HL-60 (cell line): ENCODE measurements at places on chromosomes 3 and 15.

DNA sequence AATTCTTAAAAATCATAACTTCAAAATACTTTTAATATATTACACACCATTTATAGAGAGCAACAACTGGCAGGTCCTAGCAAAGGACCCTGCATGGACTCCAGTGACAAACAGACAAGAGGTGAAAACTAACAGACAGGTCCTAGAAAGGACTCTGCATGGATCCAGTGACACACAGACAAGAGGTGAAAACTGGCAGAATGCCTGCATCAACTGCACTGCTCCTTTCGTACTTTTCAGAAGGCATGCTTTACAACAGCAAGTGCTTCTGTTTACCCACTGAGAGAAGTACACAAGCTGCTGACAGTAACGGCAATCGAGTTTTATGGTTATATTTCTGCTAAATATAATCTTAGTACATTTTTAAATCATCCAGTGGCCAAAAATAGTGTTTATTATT, 24.3 kb upstream of the GP5 start:
- DNase-seq = no peak

GRCh38 chr15:98126326-98127085, 166.0 kb downstream of the ARRDC4 start:
- no peak for DNase-seq

- DNase-seq = no peak
These were observed 262.5 kb downstream of the SCAPER start for GRCh38 chr15:76642671-76643070.

DNA sequence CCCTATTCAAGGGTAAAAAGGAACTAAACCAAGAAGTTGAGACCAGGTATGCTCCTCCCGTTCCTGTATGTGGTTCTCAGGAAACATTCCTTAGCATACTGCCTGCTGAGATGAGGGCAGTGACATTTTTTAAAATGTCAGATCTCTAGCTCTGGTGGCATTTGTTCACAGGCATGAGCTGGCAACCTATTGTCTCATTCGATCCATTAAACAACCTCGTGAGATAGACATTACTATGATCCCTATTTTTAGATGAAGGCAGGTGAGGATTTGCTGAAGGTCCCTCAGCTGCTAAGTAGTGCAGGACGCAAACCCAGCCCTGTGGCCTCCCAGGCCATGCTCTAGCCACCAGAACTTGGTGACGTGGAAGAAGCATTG, 74.9 kb downstream of the SIDT1 start:
- DNase-seq = no peak

DNA sequence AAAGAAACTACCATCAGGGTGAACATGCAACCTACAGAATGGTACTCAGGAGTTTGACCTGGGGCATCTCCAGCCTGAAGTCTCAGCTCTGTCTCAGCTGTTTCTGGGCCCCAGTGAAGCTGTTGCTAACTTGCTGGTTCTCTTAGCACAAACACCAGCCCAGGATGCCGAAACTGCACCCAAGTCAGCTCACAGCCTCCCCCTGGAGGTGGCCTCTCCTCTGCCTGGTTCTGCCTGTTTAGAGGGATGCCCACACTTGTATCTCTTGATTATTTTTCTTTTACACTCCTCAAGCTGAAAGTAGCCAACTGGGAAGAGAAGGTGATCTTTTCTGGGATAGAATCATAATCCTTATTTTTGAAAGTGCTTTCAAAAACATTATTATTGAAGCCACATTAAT, 289.0 kb upstream of the RASGRP1 start:
- no peak for DNase-seq

DNA sequence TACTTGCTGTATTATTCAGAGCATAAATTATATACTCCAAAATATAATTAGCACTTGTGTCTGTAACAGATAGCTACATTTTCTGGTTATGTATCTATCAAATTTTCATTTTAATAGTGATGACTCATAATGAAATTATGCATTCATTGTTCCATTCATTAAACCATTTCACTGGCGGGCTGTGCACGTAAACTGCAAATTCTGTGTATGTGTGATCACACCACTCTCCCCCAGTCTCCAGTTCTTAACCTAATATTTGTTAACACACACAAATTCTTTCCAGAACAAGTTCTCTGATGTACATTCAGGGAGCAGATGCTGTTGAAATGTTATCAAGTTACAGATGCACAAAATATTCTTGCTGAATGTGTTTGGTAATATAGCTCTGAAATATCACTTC, 3.8 kb upstream of the KCNMB2 start:
- no peak for DNase-seq

DNA sequence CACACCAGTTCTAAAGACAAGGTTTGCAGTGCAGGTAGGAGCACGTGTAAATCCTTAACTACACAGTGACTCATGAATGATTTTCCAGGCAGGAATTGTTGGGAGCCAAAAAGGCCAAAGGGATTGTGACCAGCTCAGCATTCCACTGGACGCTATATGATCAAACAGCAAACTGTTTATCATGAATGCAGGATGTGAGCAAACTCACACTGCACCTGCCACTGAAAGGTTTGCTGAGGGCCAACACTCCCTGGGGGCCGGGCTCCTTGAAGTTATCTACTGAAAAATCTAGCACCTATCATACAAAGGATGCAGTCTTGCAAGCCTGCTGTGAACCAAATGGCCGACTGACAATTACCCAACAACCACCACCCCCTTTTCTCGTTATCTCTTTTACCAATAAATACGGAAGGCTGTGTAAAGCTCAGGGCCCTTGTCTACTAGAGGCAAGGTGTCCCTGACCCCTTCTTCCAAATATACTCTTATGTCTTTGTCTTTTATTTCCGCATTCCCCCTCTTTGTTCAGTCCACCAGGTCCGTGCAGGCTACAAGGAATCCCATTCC, 11.5 kb upstream of the DNASE1L3 start:
- no peak for DNase-seq

GRCh38 chr3:11145888-11146287, 8.4 kb upstream of the HRH1 start:
- DNase-seq = no peak

DNA sequence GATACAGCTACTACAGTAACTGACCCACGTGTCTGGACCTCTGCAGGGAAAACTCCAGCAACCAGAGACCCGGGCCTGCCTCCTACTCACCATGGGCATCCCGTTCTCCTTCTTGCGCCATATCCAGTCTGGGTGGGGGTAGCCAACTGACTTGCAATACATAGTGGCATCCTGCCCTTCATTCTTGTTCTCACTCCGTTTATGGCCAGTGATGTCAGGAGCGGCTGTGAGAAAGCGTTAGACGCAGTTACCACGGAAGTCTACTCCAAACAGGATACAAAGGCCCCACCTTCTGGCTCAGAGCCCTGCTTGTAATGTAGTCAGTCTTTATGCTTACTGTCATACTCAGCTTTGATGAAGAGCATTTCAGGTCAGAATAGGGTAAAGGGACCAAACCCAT, 59.6 kb downstream of the NPTN start:
- no peak for DNase-seq

DNA sequence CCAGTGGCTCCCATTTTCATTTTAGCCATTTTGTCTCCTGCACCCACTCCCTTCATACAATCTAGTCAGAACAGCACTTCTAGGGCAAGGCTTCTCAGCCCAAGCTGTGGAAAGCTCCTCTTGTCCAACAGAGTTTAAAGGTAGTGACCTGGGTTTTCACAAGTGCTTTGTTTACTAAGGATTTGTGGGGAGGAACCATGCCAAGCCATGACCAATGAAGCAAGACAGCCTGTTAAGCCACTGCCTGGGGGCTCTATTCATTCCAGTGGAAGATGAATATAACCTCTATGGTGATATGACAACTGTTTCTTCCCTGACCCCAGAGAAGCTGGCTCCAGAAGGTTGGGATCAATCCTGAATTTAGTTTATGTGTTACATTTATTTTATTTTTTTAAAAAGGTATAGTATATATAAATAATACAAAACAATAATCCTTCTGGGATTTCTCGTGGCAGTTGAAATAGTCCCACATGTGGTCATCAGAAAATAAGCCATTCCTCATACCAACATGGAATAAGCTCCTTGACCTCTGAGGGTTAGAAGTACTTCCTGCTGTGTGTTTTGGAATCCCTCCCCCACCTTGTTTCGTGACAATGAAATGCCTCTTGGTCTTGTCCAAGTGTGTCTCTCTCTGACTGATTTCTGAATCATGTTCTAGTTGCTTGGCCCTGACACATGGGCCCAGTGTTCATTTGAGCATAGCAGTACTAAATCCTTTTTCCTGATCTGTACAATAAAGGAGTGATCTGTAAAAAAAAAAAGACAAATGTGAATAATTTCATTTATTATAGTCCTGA, 13.3 kb upstream of the THUMPD3 start:
- peak; percentile 15 for DNase-seq

DNA sequence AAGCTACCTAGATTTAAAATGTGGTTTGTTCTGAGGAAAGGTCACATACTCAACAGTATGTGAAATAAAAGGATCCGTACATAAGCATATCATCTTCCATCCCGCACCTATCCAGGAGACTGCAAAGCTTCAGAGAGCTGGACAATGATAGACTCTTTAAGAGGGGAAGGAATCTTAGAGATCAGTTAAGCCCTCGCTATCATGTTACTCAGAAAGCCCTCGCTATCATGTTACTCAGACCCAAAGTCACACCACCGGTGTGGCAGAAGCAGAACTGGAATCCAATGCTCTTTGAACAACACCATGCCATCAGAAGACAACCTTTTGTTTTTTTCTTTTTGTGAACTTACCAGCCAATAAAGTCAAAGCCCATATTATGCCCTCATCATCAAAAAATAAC, 5.8 kb downstream of the ANO10 start:
- DNase-seq = no peak

DNA sequence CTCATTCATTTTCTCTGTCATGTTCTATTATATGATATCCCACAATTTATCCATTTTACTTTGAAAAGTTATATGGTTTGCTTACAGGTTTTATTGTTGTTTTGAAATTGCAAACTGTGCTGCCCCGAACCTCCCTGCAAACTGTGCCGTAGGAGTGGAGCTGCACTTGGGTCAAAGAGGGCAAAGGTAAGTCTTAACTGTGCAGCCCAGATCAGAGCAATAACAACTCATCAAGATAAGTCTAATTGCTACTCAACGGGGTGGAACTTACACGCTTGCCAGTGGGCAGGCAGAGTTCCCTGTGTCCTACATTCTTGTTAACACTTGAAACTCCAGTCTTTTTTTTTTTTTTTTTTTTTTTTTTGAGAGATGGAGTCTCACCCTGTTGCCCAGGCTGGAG, 33.2 kb downstream of the ZDHHC19 start:
- DNase-seq = no peak

DNA sequence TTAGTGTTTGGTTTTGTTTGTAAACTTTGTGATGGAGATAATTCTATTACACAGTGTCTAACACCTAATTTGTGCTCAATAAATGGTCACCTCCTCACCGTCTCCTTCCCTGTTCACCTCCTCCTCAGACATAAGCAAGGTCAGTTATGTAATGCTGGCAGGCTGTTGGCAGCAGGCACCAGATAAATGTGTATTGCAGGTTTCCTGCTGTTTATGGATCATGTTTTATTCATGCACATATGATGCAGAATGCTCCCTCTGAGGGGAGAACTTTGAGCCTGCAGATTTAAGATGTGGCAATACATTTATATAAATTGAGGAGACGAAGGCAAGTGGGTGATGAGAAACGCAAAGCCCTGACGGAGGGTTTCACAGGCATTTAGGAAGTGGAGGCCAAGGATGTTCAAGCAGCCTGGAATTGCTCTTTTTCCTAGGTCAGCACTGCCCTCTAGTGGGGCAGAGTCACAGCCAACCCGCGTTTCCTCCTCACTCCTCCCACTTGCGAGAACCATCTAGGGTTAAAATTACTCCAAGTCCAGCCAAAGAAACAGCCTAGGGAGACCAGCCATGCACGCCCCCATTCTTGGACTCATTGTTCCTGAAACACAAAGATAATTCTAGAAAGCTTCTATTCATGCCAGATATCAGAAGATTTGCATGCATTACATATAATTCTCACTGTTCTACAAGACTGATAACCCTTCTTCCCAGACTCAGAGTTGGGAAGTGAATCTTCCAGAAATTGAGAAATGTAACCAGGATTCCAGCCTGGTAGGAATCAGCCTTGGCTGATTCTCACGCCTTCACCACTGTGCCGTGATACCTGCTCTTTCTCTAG, 228.7 kb downstream of the SLCO3A1 start:
- DNase-seq = peak; percentile 20

DNA sequence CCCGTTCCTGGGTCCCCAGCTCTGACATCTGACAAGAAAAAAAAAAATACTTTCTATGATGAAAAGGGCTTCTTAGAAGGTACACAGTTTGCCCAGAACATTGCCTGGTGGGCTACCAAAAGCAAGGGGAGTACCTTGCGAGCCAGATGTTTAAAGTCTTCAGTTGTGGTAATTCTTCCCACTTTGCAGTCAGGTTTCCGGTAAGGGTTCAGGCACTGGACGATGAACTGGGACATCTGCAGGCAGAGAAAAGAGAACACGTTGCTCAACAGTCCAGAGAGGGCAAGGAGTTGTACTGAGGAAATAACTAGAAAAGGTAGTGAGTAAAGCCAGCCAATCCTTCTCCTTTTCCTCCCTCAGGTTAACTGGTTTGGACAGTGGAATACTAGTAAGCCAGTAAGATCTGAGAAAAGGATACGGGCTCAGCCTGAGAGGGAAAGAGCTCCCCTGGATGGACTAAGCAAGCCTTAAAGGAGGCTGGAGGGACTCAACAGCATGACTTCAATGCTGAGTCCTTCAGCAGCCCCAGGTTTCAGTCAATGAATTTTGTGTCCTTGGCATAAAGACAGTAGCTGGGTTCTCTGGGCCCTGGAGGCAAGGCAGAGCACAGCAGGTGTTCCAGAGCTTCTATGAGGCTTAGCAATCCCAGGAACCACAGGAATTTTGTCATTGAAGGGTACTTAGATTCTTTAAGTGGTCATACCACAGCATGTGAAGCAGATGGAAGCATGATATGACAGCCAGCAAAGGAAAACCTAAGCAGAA, 38.2 kb downstream of the NBEAL2 start:
- DNase-seq = no peak

DNA sequence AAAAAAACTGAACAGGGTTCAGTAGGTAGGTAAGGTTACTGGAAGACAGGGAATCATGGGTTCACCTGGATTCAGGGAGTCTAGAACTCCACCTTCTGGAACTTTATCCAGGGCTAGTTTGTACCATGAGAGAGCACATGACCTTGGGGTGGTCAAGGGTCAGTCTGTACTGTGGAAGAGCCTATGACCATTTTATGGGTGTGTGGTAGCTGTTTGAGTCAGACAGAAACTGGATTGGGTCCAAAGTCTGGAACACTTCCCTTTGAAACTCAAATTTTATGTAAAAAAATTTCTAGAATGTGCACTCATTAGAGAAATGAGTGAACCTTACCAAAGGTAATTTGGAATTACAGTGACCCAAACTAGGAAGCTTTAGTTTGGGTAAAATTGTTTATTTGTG, 486.0 kb upstream of the AGTR1 start:
- DNase-seq = no peak
